ENCODE measurements at places on chromosomes 4 and X.

DNA sequence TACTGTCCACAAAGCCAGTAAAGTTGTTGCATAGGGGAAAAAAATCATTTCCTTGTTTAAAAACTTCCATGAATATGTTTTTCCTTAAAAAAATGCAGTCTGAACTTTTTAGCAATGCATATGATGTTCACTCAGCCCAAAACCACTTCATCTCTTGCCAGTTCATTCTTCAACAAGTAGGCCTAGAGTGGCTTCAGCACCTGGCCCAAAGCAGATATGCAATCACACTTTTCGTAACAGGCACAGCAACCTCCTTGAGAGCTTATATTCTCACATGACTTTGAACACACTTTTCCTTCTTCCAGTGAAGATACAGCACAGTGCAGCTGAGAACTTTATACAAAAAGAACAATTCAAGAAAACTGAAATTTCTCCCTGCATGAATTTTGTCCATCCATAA is 128.6 kb downstream of the ADAMTS3 start:
- DNase-seq = no peak

- DNase-seq = no peak
Measured at GRCh38 chr4:165481053-165481835, 102.4 kb downstream of the CPE start.

DNA sequence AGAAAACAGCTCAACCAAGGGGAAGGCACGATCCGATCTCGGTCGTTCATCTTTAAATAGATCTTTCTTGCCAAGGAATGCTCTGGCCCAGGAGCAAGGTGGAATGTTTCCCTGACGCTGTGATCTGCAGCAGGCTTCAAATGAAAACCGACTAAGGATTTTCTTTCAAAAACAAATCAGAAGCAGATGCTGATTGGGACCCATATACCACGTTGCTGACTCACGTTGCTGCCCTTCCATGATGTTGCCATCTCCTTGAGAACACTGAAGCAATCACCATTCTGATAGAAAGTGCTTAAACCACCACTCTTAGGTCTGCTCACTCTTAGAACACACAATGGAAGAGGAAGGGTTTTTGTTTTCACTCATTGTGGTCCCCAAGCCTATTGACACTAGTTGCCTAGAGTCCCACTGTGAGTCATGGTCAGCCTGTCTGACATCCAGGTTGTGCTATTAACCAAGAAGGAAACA is 26.1 kb downstream of the LAMTOR3 start:
- DNase-seq = no peak

DNA sequence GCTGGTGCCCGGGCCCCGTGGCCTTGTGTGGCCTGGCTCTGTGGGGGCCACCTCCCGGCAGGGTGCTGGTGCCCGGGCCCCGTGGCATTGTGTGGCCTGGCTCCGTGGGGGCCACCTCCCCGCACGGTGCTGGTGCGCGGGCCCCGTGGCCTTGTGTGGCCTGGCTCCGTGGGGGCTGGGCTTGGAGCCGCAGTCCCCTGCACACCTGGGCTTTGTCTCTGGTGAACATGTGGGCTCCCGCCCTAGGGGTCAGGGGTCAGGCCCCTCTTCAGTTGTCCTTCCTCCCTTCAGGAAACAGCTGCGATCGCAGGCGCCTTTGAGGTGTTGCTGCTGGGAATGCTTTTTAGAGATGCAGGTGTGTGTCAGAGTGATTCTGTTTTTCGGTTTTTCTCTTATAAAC is 17.2 kb downstream of the UVSSA start:
- no peak for DNase-seq

DNA sequence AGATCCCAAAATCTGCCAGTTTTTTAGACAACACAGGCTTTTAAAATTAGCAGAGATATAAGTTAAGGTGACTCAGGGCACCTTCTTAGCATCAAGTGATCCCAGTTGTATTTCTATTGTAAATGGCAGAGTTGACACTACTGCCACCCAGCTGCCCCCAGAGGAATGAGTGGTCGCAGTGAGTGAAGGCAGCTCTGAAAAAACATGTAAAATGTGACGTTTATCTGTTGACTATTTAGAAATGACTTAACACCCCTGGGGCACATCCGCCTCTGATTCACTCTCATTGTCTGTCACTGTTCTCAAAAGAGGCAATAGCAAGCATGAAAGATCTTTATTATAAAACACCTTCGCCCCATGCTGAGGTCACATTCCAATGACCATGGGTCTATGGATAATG is 592.4 kb downstream of the ACTRT1 start:
- no peak for DNase-seq

Data from AG04449 (cell line).